ENCODE measurements at places on chromosomes 16 and 17. TPM values are rescaled to one million over a fixed set of nuclear protein-coding genes. Genes with fewer than 3 reads are reported as not detected.
A peak's percentile ranks its signal among the peaks of the same experiment; 100 is the strongest.

Gene MFAP4
- 1.5 TPM for total RNA-seq

Gene ARL2BP
- total RNA-seq = 19.2 TPM

Gene IGSF6
- not detected for total RNA-seq

Gene LRRC37A3
- 5.4 TPM for total RNA-seq

Gene CCL13
- not detected for total RNA-seq

Gene ZSCAN32
- total RNA-seq = 20.0 TPM

Gene CACNG3
- total RNA-seq = not detected

GRCh38 chr17:33126086-33126485 is 134.4 kb downstream of the SPACA3 start:
- DNase-seq = no peak

DNA sequence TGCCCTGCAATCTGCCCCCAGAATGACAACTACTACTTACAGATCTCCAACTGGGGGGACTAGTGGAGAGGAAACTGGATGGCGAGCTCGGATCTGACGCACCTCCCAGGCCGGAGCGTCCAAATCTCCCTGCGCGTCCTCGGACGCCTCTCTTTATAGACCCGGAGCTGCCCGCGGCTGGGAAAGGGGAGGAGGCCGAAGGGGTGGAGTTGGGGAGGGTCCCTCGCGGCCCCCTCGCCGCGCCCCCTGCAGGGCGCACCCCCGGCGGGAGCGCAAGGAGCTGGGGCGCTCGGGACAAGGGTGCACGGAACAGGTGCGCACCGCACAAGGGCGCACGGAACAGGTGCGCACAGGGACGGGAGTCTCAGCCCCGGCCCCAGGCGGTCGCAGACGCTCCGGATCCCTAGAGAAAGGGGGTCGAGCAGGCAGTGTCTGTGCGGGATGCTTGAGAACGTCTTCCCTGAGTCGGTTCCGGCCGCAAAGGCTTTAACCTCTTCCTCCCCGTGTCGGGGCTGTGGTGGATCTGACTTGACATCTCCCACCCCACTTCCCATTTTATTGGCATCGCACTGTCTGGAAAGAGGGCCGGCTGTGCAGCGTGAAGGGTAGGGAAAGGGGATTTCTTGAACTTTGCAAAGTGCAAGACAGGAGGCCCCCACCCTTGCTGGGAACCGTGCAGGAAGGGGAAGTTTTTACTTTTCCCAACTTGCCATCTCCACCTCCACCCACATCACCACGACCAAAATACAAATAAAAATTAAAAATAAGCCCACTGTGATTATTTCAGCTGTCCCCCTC is at the start of gene MYH11:
Gene MYH11 (minus strand): TSS at position 128 of the 798 bp plus-strand sequence. CDS start 18,776 bp downstream, outside the sequence.
- DNase-seq = peak; percentile 73

DNA sequence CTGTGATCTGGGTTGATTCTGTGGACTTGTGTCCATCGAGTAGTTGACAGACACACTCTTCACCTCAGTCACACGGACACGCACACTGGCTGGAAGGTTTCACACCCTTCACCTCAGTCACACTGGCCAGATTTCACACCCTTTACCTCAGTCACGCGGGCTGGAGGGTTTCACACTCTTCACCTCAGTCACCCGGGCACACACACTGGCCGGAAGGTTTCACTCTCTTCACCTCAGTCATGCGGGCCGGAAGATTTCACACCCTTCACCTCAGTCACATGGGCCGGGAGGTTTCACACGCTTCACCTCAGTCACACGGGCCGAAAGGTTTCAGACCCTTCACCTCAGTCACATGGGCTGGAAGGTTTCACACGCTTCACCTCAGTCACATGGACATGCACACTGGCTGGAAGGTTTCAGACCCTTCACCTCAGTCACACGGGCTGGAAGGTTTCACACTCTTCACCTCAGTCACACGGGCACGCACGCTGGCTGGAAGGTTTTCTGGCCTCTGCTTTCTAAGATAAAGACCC is 96.2 kb downstream of the PGS1 start:
- DNase-seq = no peak

DNA sequence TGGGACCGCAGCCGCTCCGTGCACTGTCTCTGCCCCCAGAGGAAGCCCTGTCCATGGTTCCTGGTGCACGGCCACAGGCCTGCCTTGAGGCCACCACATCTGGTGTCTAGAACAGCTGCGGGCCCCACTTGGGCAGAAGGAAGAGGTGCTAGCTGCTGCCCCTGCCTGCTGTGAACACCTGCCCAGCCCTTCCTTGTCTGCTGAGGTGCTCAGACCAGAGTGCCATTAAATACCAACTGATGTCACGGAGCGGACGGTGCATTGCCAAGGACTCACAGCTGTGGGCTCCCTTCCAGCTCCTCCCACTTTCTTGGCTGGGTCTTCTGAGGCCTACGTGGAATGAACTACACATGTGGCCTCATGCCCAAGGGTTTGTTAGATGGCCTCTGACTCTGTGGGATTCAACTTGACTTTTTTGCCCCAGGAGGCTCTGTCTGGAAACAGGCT is 146.1 kb downstream of the RAB11FIP4 start:
- DNase-seq = peak; percentile 30

DNA sequence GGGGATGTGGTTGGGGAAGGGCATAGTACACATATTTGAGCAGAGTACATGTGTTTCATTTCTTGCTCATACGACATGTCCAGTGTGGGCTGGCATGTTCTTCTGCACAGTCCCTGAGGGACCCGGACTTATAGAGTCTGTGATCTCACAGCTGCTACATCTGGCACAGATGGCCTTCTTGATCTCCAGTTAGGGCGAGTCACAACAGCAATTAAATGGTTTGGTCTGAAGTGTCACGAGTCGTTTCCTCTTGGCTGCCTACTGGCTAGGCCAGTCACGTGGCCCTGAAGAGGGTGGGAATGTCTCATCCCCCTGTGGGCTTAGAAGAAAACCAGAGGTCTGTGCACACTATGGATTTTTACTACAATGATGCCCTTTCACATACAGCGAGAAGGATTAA is 443.6 kb downstream of the WWOX start:
- DNase-seq = no peak

- DNase-seq = no peak
Measured at GRCh38 chr16:66948134-66948836, 12.8 kb upstream of the CES3 start.

- no peak for DNase-seq
Measured at GRCh38 chr16:88013766-88014251, 62.6 kb downstream of the BANP start.

GRCh38 chr17:227078-227945 is 45.9 kb upstream of the DOC2B start:
- no peak for DNase-seq

GRCh38 chr16:61413021-61413420 is 623.2 kb downstream of the CDH8 start:
- DNase-seq = no peak

DNA sequence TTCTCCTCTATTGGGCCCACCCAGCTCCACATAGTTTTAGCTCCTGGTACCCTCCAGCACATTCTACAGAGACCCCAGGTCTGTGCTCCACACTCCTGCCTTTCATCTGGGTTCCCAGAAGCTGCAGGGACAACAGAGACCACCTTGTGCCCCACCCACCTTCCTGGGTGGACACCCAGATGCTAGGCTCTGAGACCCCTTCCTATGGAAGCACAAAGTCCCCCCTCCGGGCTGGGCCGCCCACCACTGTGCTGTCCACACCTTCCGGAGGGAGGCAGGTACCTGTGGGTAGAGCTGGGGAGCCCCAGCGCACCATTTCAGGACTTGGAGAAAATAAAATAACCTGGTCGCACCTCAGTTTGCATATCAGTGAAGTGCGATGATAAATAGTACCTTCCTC is 224.9 kb upstream of the FOXF1 start:
- DNase-seq = no peak

DNA sequence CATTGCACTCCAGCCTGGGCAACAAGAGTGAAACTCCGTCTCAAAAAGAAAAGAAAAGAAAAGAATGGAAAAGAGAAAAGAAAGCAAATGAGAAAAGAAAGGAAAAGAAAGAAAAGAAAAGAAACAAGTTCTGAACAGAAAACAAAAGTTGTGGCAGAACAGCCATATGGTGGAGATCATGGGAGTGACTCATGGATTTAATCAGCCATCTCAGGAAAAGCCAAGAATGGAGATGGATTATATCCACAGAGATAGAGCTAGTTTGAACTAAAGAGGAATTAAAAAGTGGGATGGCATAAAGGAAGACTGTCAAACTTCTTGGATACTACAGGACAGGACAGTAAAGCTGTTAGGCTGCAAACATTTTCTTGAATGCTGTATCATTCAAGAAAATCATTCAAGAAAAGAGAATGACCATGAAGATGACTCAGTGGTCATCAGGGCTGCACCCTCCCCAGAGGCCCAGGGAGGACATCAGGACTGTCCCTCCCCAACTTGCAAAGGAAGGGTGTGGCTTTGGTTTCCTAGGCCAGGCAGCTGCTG is 120.6 kb downstream of the USP22 start:
- no peak for DNase-seq

DNA sequence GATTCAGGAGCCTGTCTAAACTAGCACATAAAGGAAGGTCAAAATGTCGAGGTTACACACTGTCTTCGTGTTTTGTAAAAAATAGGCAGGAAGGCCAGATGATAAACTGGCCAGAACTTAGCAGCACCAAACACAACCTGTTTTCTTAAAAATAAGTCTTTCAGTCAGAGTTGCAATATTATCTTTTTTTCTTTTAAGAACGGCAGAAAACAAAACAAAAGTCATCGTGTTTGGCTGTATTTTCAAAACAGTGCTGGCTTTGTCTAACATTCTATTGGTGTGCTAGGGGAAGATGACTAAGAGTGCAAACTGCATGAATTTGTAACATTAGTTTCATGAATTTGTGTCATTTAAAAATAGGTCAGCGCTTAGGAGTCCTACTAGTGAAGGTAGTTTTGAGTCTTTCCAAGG is 5.3 kb downstream of the MAF start:
- DNase-seq = no peak

GRCh38 chr16:86373276-86373901 is 136.9 kb upstream of the FOXF1 start:
- DNase-seq = no peak

DNA sequence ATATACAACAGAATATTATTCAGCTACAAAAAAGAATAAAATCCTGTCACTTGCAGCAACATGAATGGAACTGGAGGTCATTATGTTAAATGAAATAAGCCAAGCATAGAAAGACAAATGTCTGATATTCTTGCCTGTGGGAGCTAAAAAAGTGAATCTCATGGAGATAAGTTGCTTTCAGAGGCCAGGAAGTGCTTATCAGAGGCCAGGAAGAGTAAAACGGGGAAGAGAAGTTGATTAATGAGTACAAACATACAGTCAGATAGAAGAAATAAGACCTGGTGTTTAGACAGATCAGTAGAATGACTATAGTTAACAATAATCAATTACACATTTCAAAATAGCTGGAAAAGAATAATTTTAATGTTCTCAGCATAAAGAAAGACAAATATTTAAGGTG is 54.4 kb upstream of the CPHXL start:
- DNase-seq = no peak

DNA sequence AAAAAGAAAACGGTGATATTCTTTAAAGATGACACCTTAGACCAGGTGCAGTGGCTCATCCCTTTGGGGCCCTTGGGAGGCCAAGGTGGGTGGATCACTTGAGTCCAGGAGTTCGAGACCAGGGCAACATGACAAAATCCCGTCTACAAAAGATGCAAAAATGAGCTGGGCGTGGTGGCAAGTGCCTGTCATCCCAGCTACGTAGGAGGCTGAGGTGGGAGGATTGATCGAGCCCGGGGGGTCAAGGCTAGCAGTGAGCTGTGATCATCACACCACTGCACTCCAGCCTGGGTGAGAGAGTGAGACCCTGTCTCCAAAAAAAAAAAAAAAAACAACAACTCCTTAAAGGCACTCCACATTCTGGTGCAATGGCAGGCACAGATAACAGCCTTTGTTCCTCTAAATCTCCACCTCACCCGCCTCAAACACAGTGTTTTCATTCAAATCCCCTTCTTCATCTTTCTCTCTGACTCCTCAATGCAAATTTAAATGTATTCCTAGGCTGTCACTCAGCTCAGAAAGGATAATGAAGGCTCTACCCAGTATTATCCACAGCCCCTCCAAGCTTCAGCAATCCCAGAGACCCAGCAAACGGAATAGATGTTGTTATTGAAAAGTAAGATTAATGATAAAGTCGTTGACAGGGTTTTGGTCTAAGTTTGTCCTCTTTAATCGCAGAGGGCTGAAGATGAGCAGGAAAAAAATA is 56.2 kb upstream of the CACNG5 start:
- peak; percentile 28 for DNase-seq

DNA sequence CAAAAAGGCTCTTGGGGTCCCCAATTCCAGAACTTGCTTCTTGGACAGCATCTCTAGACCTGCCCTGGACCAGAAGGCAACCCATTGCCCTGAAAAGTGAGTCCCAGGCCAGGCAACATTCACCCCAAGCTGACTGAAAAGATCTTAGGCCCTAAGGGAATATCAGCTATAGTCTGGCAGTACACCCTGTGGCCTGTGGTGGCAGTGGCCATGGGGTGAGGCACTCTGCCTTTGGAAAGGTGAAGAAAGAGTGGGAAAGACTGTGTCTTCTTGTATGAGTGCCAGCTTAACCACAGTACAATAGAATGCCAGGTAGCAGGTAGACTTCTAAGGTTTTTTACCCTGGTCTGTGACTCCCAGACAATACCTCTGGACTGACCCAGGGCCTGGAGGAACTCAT is 564.5 kb downstream of the CDH8 start:
- no peak for DNase-seq

DNA sequence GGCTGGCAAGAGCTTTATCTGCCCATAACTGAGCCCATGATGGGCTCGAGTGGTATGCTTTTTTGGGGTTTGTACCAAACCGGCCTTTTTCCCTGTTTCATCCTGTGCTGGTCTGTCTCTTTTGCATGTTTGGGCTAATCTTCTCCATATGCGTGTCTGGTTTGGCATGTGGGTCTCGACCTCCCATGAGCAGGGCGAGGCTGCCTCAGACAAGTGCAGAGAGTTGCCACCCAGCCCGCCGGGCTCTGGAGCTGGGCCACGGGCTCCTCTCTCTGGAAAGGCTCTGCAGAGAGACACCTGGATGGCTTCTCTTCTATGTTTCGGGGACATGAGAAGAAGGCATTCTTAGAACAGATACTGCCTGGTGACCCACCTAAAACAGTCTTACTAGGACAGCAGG is 67.8 kb upstream of the TBX2 start:
- no peak for DNase-seq

DNA sequence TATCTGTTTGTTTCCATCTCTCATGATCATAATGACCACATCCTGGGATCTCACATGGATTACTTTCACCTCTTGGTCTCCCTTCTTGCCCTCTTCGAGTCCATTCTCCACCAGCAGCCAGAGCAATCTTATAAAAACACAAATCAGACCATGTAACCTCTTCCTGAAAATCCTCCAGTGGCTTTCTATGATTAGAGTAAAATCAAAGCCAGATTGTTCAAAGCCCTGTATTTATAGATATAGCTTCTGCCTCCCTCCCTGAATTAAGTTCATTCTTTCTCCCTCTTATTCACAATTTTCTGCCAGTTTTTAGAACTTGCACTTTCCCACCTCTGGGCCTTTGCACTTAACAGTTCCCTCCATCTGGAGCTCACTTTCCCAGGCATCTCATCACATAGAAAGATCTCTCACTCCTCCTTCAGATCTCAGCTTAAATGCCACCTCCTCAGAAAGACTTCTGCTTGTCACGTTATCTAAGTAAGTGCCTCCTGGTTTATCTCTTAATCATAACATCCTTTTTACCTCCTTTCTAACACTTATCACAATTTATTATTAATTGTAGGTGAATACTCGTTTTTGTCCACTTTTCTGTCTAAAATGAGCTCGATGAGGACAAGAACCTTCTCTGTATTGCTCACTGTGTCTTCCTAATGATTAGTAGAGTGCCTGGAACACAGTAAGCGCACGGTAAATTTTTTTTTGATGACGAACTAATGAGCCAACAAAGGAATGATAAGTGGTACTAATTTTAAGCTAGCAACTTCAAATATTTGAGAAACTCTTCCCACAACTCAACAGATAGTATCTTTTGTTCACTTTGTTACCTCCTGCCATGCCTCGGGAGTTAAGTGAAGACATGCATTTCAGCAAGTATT is 80.5 kb downstream of the CYB561 start:
- no peak for DNase-seq

All from H9 (cell line).